Lower lobe of right lung (tissue), 2 donors: ENCODE measurements at places on chromosomes 7 and 10. TPM values are rescaled to one million over a fixed set of nuclear protein-coding genes. Genes with fewer than 3 reads are reported as not detected.

NEUROD6 gene
- not detected for total RNA-seq

BAIAP2L1 gene
- 21.1 TPM for total RNA-seq

SEM1 gene
- total RNA-seq = 31.0 TPM

LOXL4 gene
- total RNA-seq = 4.5 TPM

SLC29A4 gene
- total RNA-seq = 2.7 TPM

PSD gene
- total RNA-seq = 5.3 TPM

GARIN1A gene
- total RNA-seq = 3.4 TPM

HMX2 gene
- not detected for total RNA-seq

KIAA1217 gene
- 37.2 TPM for total RNA-seq

ASB15 gene
- total RNA-seq = not detected

CSGALNACT2 gene
- 36.4 TPM for total RNA-seq

NOM1 gene
- 16.9 TPM for total RNA-seq

FAM131B gene
- total RNA-seq = 0.53 TPM

KLF14 gene
- not detected for total RNA-seq

RHOBTB1 gene
- total RNA-seq = 13.5 TPM

CCDC172 gene
- not detected for total RNA-seq

DNAJC9 gene
- 13.9 TPM for total RNA-seq

EN2 gene
- not detected for total RNA-seq

KDM7A gene
- total RNA-seq = 17.9 TPM

OR13A1 gene
- total RNA-seq = not detected

TUBAL3 gene
- total RNA-seq = not detected
